ENCODE measurements at places on chromosomes 1 and 21. TPM values are rescaled to one million over a fixed set of nuclear protein-coding genes. Genes with fewer than 3 reads are reported as not detected.

GOLT1A gene
- total RNA-seq, result not detected

ALX3 gene
- total RNA-seq, result not detected

ATP1A4 gene
- total RNA-seq, result not detected

VWA5B1 gene
- 0.22 TPM for total RNA-seq

BEST4 gene
- not detected for total RNA-seq

VASH2 gene
- 0.82 TPM for total RNA-seq

PLPP3 gene
- 94.1 TPM for total RNA-seq

RNF11 gene
- 87.2 TPM for total RNA-seq

CLEC20A gene
- total RNA-seq, result not detected

RCAN3 gene
- total RNA-seq, result 7.5 TPM

MAP3K21 gene
- total RNA-seq, result 1.4 TPM

TRNP1 gene
- total RNA-seq, result 72.5 TPM

IL12RB2 gene
- 0.43 TPM for total RNA-seq

RGS4 gene
- 5.0 TPM for total RNA-seq

OPRD1 gene
- total RNA-seq, result not detected

RGS7 gene
- not detected for total RNA-seq

SSBP3 gene
- total RNA-seq, result 15.2 TPM

TINAGL1 gene
- total RNA-seq, result 211 TPM

CTSS gene
- 7.3 TPM for total RNA-seq

RAB3B gene
- 0.04 TPM for total RNA-seq

GPR25 gene
- not detected for total RNA-seq

ADAMTSL4 gene
- 41.1 TPM for total RNA-seq

IER5 gene
- total RNA-seq, result 25.6 TPM

CALML6 gene
- not detected for total RNA-seq

GSTM2 gene
- 53.8 TPM for total RNA-seq

RBM11 gene
- total RNA-seq, result 1.7 TPM

PAPPA2 gene
- 0.19 TPM for total RNA-seq

SYT11 gene
- 21.5 TPM for total RNA-seq

SPRR3 gene
- total RNA-seq, result not detected

Data from right atrium auricular region (tissue), 2 donors.